ENCODE measurements at places on chromosomes 7 and 10.
A peak's percentile ranks its signal among the peaks of the same experiment; 100 is the strongest.

DNA sequence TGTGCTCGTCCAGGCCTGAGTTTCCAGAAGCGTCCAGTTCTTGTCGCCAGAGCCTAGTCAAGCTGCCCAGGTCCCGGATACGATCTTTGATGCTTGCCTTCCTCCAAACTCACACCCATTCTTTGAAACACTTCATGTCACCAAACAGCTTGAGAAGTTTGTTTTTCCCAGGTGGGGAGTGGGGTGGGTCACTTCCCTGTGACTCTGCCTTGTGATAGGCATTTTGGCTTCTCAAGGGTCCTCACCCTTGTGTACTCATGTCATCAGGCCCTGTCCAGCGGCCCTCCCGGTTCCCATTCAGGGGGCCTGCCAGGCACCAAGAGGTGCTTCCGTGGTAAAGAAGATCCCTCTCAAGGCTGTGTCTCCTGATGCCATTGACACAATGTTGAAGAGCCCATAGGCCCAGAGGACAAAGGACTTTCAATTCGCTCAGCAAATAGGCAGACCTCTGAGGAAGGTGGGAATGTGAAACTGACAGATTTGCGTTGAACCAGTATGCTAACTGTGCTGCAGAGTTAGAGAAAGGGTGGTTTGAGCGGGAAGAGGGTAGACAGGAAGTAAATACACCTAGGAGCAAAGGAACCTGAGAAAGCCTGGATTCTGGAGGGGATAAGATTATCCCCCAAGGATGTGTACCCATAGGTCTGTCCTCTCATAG is 24.7 kb upstream of the SFTPA1 start:
- DNase-seq = no peak

DNA sequence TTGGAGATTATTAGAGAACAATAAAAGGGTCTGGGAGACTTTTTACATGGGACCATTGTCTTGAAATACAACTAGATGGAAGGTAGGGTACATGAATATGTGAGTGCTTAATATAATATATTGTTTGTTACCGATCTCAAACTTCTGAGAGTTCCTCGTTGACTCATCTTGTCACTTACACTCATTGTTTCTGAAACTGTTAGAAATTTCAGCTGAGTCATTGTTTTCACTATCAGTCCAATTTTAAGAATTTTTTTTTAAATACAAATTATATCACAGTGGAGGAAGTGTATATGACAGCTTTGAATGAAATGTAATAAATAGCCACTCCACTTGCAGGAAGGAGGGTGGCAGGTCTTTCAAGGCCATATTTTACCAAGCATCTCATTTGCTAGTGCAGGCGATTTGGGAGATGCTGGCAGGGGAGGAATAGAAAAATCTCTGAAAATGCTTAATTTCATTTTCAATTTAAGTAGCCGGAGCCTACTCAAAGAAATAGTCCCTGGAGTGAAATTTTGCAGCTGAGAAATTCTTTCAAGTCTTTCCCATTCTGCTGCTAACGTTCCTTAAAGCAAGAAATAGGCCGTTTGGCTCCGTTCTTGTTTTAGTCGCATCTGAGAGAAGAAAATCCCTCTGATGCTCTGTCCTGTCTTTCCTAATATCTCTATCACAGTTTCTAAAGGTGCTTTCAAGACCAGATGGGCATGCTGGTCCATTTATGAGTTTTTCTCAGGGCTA is 1404.2 kb upstream of the CELF2 start:
- no peak for DNase-seq

- no peak for DNase-seq
These were observed 11.2 kb downstream of the RPA3 start for GRCh38 chr7:7707246-7707645.

DNA sequence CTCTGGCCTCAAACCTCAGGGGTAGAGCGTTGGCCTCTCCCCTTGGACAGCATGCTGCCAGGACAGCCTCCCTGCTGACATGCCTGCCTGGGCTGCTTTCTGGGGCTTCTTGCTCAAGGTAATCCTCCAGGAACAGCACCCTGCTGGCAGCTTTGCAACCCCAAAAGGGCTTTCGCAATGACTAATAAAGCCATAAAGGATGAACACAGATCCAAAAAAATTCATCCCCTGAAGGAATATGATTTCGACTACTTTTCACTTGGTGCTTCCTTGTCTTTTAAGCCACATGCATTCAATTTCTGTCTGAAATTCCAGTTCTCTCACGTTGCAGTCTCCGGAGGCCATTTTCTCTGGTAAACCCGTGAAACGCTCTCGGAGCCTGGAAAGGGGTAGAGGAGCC is 15.1 kb upstream of the SH3PXD2A start:
- DNase-seq = no peak

DNA sequence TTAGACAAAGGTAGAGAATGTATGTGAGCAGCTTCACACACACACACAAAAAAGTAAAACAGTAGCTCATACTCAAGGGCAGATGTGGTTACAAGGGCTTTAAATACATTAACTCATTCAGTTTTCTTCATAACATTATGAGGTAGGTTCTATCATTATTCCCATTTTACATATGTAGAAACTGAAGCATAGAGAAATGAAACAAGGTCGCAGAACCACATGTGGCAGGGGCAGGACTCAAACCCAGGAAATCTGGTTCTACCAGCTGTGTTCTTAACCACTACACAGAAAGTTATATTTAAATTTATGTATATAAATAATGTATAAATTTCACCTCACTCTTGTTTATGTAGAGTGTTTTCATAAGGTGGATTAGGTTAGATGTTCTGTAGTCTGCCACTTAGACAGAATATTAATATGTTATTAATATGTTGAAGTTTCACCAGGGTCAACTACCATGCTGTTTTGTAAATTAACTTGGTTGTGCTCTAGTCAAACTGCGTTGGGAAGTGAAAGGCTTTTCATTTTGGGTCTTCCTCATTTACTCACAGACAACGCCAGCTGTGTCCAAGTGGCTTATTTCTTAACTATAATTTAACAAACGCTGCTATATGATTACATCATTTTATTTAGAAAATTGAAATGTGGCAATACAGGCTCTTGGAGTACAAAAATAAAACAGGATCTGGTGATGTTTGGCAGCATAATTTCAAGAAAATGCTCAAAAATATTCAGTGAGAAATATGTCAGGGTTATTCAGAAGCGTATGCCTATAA is 138.4 kb downstream of the MDFIC start:
- no peak for DNase-seq

GRCh38 chr10:79400146-79401004 is 45.0 kb downstream of the ZCCHC24 start:
- no peak for DNase-seq

DNA sequence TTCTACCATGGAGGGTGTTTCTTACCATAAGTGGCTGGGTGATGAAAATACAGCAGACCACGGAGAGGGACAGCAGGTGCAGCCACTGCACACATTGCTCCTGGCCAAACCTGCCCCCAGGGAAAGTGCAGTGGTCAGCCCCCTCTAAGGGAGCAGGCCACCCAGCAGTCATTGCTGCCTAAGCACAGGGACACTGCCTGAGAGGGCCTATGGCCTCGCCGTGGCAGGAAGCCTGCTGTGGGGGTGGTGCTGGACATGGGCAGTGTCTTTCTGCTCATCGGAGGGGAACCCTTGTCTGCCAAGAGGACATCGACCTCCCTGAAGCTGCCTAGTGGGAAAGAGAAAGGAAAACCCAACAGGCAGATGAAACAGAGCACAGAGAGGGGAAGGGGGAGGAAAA is 118.3 kb downstream of the PKD1L1 start:
- no peak for DNase-seq

GRCh38 chr7:87797798-87798403 is 78.3 kb downstream of the SLC25A40 start:
- peak; percentile 25 for DNase-seq

- no peak for DNase-seq
These were observed 421 bp downstream of the SMURF1 start for GRCh38 chr7:99143521-99143852.

- no peak for DNase-seq
These were observed 95.3 kb upstream of the DNAJB12 start for GRCh38 chr10:72449941-72450441.

DNA sequence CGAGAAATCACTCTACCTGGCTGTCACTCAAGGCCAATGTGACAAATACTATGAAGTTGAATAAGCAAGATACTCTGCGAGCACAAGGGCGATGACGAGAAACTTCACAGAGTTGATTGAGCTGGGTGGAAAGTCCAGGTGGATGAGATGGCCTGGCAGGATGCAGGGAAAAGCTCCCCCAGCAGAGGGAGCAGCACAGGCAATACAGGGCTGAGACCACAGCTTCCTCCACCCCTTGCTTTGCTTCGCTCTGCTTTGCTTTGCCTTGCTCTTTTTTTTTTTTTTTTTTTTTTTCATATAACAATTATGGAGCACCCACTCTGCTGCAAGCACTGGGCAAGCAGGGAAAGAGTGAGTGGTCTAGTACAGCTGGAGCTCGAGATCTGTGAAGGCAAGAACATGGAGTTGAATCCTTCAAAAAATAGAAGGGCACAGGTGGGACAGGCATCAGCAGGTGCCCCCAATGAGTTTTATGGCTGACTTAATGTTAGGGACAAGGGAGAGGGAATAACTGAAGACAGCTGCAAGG is 88.3 kb downstream of the CABCOCO1 start:
- DNase-seq = no peak

Data from NCI-H2029 treated with DMSO at 0.1 percent for 48 hours (cell line).